Activated CD8-positive, alpha-beta memory T cell treated with anti-CD3 and anti-CD28 coated beads for 1 hour (primary cell): ENCODE measurements at places on chromosomes 7 and 10.

- DNase-seq = no peak
These were observed 1.2 kb downstream of the CASD1 start for GRCh38 chr7:94510582-94511496.

DNA sequence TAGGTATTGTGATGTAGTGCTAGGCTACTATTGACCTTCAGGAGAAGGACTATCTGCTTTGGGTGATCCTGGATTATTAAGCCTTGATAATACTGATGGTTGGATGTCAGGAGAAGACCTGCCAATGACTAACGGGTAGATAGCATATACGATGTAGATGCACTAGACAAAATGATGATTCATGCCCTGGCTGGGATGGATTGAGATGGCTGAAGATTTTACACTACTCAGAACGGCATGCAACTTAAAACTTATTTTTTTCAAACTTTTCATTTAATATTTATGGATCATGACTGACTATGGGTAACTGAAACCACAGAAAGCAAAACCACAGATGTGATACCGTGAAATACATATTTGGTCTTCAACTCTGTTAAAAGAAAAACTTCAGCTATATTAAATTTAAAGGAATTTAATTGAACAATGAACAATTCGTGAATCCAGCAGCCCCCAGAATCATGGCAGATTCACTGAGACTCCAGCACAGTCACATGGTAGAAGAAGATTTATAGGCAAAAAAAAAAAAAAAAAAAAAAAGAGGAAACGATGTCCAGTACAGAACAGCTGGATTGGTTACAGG is 124.6 kb upstream of the CDK13 start:
- DNase-seq = no peak

DNA sequence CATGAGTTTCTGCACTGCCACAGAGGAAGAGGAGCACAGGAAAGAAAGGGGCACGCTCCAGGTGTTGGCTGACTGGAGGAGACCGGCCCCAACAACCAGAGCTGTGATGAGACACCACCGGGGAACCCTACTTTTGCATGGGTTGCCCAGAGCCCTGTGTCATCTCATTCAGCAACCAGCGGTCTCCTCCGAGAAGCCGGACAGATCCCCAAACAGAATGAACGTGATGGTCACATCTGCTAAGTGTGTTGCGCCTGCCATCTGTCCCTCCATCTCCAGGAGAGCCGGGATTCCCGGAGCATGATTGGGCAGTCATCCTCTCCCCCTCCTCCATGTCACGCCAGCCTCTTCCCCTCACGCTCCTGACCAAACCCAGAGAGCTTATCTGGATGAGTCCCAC is 22.9 kb downstream of the PARP12 start:
- no peak for DNase-seq

GRCh38 chr10:124509880-124510632 is 48.4 kb downstream of the LHPP start:
- no peak for DNase-seq
